Cortex of kidney (tissue), 1 donor: ENCODE measurements at places on chromosomes 6 and 20.

DNA sequence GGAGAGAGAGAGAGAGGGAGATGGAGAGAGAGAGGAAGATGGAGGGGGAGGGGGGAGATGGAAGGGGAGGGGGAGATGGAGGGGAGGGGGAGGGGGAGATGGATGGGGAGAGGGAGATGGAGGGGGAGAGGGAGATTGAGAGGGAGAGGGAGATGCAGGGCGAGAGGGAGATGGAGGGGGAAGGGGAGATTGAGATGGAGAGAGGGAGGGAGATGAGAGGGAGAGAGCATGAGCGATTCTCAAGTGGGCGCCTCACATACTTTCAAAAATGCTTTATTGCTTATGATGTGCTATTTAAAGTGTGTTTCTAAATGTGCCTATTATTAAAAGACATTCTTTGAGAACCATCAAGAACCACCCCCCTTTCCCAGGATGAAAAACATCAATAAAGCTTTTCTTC, 43.7 kb upstream of the DACT2 start:
- no peak for DNase-seq

DNA sequence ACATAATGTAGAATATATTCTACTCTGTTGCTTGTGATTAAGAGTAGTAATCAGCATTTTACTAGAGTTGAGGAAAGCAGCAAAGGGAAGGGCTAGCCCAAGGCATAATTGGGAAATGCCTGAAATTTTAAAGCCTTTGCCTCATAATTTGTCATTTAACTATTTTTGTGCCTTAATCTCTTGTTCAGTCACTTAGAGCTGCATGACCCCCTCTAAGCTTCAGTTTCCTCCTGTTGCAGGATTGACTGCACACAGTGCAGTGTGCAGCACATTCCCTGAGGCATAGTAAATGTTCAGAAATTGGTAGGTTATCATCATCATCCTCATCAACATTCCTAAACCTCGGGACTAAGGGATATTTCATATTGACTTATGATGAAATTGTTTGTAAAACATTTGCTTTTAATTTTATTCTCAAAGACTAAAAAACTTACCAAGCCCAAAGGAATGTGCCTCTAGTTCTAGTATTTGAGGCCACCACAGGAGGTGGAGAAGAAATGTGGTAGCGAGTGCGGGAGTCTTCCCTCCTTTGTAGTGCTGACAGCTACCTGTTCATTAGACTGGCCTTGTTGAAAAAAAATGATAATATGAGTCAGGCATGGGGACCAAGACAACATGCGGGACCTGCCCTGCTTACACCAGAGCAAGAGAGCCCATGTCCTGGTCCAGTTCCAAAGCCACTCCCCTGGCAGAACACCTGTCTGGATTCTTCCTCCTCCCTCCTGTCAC, 14.8 kb upstream of the TENT5A start:
- DNase-seq, result no peak

GRCh38 chr6:21732731-21733130, 139.2 kb downstream of the SOX4 start:
- DNase-seq, result no peak

DNA sequence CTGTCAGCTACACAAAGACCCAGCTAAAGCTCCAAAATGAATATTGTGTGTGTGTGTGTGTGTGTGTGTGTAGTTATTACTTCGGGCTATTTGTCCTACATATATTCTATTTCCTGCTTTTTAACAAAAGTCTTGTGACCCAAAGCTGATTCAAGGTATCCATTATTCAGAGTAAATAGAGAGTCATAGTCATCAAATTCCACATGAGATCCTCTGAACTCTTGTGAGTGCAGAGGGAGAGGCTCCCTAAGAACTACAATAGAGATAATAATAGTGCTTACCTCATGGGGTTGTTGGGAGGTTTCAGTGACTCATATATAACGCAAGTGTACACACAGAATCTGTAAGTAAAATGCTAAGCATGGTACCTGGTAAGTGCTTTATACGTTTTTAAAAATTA, 95.6 kb upstream of the SHLD1 start:
- no peak for DNase-seq

DNA sequence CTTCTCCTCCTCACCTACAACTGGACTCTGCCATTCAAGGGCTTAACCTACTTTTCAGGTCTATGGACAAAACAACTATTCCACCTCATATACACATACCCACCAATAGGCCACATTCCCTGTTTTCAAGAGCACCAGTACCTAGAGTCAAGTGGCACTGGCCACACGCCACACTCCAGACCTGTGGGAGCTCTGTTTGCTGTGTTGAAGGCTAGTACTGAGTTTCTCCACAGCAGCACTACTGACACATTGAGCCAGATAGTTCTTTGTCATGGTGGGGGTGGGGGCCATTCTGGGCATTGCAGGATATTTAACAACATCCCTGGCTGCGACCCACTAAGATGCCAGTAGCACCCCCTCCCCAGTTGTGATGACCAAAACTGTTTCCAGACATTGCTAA, 84.1 kb downstream of the RALGAPA2 start:
- DNase-seq, result no peak

DNA sequence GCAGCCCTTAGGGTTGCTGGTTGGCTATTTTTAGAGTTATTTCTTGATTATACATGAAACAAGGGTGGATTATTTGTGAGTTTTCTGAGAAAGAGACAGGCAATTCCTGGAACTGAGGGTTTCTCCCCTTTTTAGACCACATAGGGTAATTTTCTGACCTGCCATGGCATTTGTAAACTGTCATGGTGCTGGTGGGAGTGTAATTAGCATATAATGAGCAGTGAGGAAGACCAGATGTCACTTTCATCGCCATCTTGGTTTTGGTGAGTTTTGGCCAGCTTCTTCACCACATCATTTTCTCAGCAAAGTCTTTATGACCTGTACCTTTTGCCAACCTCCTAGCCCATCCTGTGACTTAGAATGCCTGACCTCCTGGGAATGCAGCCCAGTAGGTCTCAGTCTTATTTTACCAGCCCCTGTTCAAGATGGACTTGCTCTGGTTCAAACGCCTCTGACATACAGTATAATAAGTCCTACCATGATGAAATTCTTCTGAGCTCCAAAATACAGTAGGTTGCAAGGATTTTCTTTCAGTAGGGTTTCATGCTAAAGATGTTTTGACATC, 117.1 kb downstream of the ISM1 start:
- DNase-seq, result no peak

DNA sequence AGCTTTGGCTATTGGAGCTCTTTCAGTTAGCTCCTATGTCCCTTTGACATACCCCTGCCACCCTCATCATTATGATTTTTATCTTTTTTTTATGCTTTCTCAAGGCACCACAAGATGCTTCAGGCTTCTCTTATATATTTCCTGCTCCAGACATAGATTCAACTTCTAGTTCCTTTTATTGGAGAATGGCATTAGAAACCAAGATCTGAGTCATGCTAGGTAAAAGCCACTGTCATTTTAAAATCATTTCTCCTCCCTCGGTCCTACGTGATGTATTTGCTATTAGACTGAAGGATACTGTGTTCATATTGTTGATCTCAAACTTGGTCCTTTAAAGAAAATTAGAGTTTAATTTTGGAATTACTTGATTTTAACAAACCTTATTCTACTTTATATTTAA, 8.3 kb downstream of the TENT5A start:
- DNase-seq, result no peak

DNA sequence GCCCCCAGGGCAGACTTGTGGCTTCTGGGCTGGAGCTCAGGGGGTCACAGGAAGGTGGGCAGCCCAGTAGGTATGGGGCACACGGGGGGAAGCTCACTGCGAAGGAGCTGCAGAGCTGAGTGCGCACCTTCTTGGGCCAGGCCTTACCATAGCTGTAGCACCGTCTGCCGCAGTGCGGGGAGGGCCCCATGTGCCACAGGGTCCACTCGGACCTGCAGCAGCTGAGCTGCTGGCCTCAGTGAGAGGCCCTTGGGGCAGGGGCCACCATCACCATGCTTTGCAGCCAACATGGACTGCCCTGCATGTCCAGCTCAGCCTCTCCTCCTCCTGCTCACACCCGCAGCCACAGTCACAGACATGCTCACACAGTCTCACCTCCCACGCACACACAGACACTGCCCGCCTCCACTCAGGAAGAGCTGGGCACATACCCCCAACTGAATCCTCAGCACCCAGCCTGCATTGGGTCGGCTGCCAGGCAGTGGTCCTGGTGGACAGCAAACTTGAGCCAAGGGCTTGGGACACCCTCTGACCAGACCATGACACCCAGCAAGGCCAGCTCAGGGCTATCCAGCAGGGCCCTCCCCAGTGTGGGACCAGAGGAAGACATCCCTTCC, 35.3 kb downstream of the YTHDF1 start:
- no peak for DNase-seq

GRCh38 chr20:10665027-10665561, 8.7 kb downstream of the JAG1 start:
- DNase-seq, result no peak

- DNase-seq, result no peak
Observed at GRCh38 chr6:52574709-52575501, 2.0 kb downstream of the TRAM2 start.

DNA sequence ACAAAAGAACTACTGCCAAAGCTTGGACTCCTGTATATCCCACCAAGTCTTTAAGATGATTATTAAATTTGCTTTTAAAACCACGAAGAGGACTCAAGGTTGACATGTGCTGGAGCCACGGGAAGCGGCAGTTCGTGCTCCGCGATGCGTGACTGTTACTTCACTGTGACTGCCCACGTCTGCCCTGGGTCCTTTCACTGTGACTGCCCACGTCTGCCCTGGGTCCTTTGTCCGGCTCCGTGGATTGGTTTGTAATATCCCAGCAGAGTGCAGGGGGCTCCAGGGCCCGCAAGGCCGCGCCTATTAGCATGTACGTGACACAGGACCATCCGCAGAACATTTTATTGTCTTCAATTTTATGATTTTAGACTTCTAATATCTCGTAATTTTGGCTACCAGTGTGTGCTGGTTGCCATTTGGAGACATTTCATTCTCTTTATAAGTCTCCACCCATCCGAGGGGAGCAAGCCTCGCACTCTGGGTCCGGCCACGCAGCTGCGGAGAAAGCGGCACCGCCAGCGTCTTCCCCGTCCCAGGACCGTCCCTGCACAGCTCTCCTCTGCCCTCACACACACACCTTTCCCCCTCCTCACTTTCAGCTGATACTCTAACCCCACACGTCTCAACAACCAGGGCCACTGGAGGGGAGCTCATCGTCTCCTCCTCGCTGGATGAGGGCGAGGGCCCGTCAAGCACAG, 42.9 kb downstream of the DACT2 start:
- DNase-seq, result no peak

GRCh38 chr20:39109933-39110818, 148.0 kb downstream of the DHX35 start:
- DNase-seq, result no peak

- no peak for DNase-seq
Observed at GRCh38 chr6:99645986-99646385, 39.4 kb downstream of the PRDM13 start.

DNA sequence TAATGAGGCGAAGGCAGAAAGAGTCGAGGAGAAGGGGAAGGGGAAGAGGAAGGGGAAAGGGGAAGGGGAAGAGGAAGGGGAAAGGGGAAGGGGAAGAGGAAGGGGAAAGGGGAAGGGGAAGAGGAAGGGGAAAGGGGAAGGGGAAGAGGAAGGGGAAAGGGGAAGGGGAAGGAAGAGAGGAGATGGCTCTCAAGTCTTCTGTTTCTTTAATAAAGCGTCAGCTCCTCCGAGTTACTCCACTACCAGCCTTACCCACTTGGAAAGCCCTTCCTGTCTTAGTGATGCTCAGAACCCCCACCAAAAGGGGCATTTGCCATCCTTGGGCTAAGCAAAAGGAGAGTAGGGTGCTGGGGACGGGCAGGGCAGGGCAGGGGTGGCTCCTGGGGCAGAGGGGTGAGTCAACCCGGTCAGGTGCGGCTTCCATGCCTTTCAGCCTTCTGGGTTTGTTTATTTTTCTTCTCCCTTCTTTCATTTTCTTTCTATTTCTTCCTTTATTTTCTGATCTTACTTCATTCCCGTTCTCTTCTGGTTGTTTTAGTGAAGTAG, 476 bp upstream of the CLIC5 start:
- DNase-seq, result no peak

DNA sequence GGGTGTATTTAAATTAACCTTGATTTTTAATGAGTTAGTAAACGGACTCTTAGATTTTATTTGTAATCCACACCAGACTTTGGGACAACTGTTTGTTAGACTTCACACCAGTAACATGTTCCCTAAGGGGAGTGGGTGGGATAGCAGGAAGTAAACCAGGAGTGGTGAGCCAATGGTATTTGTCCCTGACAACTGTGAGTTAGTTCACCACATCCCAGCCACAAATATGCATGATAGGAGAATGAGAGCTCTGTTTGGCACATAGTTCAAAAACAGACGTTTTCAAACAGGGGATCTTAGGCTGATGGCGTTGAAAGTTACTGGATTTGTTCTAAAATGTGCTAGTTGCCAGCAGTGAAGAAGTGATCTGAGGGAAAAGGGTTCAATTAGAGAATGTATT, 18.7 kb upstream of the COL10A1 start:
- DNase-seq, result no peak

DNA sequence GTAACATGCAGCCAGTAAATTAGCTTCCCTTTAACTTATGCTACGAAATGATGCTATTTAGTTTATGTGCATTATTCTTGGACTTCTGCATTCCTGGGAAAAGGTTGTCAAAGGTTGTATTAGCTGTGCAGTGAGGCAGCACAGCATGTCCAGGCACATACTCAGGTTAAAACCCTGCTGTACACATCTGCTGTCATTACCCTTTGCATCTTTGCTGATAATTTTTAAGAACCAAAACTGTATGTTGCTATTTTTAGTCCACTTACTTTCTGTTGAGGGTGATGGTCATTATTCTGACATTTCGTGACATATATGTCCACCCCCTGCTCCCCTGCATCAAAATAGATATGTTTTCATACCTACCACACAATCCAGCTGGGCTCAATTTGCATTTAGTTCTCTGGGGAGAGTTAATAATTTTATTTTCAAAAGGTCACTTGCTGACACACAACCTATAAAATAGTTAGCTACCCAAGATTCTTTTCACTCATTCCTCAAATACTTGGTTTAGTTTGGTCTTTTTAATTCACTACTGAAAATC, 142.5 kb upstream of the SPACA1 start:
- DNase-seq, result no peak

DNA sequence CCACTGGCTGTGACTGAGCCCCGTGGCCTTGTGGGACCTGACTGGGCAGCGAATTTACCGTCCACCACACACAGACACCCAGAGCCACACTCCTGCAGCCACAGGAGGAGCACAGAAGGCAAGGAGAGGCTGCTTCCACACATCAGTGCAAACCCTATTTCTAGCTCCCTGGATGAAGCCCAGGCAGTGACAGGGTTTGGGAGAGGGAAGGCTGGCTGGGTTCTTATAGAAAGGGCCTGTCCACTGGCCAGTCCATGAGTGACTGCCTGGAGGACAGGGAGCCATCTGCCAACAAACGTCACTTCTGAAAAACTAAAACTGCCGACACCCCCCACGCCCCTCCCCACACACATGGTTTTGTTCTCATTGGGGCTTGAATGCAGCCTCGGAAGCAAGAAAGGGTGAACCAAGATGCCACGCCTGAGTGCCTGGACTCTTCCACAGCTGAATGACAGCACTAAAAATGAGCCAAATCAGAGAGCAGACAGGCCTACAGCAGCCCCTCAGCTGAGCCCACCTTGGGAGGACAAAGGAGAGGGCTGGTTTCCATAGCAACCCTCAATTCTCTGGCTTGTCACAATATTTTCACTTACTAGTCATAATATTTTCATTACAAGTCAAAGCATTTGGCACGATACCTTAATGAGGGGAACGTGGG, 38.4 kb downstream of the RRBP1 start:
- no peak for DNase-seq
